ENCODE measurements at places on chromosomes 13 and 19.

- DNase-seq: no peak
Measured at GRCh38 chr19:51607920-51608562, 22.2 kb downstream of the SIGLEC5 start.

- no peak for DNase-seq
Measured at GRCh38 chr13:50722440-50723125, 120.9 kb downstream of the DLEU7 start.

- DNase-seq: no peak
Measured at GRCh38 chr13:40113643-40114304, 458.3 kb downstream of the COG6 start.

GRCh38 chr13:114199954-114200353 is 20.9 kb downstream of the CFAP97D2 start:
- DNase-seq: no peak

- DNase-seq: no peak
Measured at GRCh38 chr13:23696610-23697009, 126.4 kb downstream of the TNFRSF19 start.

- DNase-seq: no peak
Measured at GRCh38 chr19:8469613-8470368, 25.0 kb downstream of the HNRNPM start.
